Fibroblast of skin of back (primary cell): ENCODE measurements at places on chromosomes 4 and X.

- no peak for DNase-seq
Measured at GRCh38 chr4:7624396-7624980, 189.8 kb upstream of the PSAPL1 start.

- DNase-seq = no peak
Measured at GRCh38 chr4:41538887-41539498, 1.0 kb downstream of the LIMCH1 start.

- DNase-seq = no peak
Measured at GRCh38 chrX:136076942-136077341, 70.4 kb upstream of the FHL1 start.

GRCh38 chr4:140088323-140088967 is 65.5 kb downstream of the MAML3 start:
- DNase-seq = no peak

DNA sequence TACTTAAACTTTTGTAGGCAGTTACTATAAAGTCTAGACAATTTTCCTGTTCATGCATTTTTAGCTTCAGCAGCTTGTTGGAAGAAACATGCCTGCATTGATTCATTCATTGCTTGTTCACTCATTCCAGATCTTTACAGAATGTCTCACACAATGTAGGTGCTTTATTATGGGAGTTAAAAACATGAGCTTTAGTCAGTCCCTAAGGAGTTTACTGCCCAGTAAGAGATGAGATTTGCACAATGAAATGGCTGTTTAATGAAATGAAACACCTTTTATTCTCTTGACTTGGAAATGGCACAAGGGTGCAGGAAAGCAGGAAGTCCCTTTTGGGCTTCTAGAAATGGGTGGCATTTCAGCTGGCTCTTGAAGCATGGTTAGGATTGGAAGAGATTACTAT is 2.9 kb downstream of the NOCT start:
- no peak for DNase-seq

DNA sequence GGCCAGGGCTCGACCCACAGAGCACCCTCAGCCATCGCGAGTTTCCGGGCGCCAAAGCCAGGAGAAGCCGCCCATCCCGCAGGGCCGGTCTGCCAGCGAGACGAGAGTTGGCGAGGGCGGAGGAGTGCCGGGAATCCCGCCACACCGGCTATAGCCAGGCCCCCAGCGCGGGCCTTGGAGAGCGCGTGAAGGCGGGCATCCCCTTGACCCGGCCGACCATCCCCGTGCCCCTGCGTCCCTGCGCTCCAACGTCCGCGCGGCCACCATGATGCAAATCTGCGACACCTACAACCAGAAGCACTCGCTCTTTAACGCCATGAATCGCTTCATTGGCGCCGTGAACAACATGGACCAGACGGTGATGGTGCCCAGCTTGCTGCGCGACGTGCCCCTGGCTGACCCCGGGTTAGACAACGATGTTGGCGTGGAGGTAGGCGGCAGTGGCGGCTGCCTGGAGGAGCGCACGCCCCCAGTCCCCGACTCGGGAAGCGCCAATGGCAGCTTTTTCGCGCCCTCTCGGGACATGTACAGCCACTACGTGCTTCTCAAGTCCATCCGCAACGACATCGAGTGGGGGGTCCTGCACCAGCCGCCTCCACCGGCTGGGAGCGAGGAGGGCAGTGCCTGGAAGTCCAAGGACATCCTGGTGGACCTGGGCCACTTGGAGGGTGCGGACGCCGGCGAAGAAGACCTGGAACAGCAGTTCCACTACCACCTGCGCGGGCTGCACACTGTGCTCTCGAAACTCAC is 3.6 kb downstream of the MID1IP1 start:
- peak; percentile 40 for DNase-seq

DNA sequence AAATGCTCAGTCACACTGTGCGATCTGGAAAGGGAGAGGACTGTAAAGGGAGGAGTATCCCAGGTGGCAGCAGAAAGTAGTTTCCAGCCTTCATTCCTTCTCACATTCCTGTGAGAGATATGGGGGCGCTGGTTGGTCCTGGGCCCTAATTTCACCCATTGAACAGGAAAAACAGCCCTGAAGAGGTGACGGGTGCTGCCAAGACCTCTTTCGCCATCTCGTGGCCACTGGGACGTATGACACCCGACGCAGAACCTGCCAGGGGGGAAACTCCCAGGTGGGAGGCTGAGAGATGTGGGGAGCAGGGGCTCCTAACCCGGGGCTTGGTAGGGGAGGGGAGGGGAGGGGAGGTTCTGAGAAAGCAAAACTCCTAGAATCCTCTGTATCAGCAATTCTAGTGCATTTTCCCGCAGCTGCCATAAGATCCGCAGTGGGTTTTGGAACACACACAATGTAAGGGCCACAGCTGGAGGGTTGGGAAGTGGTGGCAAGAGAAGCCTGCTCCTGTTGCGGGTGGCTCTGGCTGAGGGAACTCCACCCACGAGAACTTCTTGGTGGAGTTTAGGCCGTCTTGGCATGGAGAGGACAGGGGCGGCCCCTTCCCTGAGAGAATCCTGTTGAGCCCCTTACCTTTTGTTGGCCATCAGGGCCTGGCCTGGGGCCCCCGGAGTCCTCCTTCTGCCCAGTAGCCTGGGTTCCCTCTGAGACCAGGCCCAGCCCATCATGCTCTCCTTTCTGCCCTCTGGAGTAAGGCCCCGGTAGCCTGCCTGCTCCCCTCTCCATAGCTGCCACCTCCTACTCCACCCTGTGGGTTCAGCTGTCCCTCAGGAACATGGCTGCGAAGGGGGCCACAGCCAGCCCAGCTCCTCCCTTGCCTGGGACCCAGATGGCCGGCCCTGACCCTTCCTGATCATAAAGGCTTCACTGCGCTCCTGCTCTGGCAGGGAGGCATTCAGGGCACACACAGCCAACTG is 134.1 kb downstream of the OR13H1 start:
- peak; percentile 11 for DNase-seq

DNA sequence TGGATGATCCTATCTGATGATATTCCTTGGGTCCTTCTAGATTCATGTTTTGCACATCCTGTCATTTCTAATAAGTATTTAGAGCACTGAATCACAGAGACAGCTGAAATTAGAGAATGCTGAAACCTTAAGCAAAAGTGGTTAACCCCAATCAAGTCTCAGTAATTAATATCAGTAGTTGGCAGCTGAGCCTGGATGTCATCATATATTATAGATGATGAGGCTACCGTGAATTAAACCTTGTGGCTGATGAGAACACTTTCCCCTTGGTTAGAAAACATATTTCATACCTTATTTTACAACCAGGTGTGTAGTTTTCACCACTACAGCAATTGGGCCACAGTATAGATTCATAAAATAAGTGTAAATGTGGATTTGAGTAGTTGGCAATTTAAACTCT is 499.0 kb downstream of the PDGFC start:
- DNase-seq = no peak

GRCh38 chr4:20761826-20762225 is 61.6 kb downstream of the PACRGL start:
- no peak for DNase-seq

DNA sequence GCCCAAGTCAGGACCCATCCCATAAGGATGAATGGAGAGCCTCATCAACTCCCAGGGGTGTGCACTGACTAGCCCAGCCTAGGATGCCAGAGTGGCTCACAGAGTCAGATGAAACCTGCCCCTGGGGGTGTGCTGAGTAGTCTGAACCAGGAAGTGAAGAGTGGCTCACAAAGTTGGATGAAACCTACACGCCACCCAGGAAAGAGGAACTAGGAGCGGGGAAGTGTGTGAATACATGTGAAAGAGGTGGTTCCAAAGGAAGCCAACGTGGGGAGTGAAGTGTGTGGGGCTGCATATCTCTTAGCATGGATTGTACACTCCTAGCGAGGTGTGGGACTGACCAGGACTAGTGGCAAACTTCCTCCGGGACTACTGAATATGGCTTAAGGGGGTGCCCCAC is 902.1 kb upstream of the NDST4 start:
- no peak for DNase-seq

- no peak for DNase-seq
Measured at GRCh38 chr4:142203505-142203904, 567.1 kb downstream of the IL15 start.

DNA sequence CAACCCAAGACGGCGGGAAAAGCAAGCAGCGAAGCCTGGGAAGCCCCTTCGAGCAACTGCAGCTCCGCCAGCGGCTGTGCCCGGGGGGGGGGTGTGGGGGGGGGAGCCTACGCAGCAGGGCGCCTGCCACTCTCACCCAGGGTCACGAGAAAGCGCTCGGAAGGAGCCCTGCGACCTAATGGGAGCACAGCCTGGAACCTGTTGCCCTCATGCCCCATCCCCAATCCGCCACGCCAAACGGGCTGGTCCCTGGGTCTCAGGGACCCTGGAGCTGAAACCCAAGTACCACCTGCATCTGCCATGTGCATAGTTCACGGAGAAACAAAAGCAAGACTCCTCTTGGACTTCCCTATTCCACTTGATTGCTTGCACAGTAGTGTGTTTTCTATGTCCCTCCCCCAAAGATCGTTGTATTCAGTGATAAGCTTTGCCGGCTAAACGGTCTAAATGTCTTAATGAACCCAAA is 359 bp upstream of the GAB3 start:
- DNase-seq = no peak

GRCh38 chr4:98577956-98578355 is 80.5 kb downstream of the TSPAN5 start:
- DNase-seq = no peak

- no peak for DNase-seq
Measured at GRCh38 chrX:110519906-110520452, 161.3 kb downstream of the RTL9 start.

GRCh38 chrX:78506248-78506647 is 152.9 kb downstream of the RTL3 start:
- DNase-seq = no peak

- no peak for DNase-seq
Measured at GRCh38 chr4:134622199-134622598, 420.6 kb upstream of the PABPC4L start.

GRCh38 chrX:31547416-31547815 is 475.6 kb upstream of the FTHL17 start:
- peak; percentile 55 for DNase-seq

DNA sequence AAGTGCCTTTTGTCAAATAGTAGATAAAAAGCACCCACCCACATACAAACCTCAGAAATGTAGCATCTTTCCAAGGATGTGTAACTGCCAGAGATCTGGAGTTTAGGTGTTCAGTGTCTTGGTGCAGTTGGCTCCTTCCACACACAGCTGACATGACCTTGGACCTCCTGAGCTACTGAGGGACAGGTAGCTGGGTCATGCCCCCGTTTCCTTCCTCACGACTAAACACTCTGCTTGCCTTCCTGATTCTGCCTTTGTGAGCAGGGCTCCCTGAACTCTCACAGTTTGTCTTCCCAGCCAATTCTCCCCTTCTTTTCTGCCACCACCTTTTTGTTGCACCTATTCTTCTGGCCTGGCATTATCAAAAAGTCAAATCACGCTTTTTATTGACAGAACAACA is 10.2 kb upstream of the RUFY3 start:
- no peak for DNase-seq

DNA sequence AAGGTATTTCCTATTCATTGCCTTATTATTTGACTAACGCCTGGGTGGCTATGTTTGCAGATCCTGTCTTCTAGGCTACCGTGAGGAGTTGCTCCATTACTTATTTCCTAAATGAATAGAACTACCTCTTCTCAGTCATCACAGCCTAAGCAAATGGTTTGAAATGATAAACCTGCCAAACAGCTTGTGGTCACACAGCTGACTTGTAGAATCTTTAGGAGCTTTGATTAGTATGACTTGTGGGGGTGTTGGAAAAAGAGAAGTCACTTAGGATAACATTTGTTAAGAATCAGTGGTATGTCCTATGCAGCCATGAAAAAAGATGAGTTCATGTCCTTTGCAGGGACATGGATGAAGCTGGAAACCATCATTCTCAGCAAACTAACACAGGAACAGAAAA is 169.3 kb downstream of the PPARGC1A start:
- DNase-seq = no peak

- DNase-seq = no peak
Measured at GRCh38 chrX:12309040-12309743, 170.9 kb downstream of the FRMPD4 start.

DNA sequence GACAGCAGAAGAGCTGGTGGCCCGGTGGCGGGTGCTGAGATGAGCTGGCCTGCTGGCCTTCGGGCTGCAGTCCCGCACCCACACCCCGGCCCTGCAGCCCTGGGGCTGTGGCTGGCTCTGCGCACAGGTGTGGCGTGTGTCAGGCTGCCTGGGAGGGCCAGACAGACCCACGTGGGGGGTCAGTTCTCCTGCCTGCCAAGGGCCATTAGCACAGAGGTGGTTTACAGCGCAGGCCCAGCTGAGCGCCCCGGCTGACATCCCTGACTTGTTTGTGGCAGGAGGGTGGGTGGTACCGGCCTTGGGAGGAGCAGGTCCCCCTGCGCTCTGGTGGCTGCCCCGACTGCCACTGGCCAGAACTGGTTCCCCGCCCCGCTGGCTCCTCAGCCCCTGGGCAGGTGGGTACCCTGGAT is 9.4 kb upstream of the HGFAC start:
- DNase-seq = no peak

- no peak for DNase-seq
Measured at GRCh38 chr4:184053434-184053833, 148.3 kb downstream of the STOX2 start.

GRCh38 chrX:53997724-53998123 is 46.5 kb downstream of the PHF8 start:
- DNase-seq = no peak
